ENCODE measurements at places on chromosomes 6 and 20.

- DNase-seq: peak; percentile 10
Observed at GRCh38 chr6:88538840-88539239, 372.7 kb upstream of the CNR1 start.

DNA sequence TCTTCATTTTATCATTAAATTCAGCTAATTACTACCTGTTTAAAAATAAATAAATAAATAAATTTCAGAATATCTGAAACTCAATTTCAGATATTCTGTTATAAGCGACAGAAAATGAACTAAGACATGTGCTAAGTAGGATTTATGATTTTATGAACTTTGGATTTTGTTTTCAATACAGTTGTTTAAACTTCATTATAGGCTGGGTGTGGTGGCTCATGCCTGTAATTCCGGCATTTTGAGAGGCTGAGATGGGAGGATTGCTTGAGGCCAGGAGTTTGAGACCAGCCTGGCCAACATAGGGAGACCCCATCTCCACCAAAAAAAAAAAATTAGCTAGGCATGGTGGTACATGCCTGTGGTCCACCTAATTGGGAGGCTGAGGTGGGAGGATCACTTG lies 36.0 kb downstream of the AFG1L start:
- no peak for DNase-seq

- no peak for DNase-seq
Observed at GRCh38 chr6:63804381-63804956, 168.9 kb downstream of the PHF3 start.

DNA sequence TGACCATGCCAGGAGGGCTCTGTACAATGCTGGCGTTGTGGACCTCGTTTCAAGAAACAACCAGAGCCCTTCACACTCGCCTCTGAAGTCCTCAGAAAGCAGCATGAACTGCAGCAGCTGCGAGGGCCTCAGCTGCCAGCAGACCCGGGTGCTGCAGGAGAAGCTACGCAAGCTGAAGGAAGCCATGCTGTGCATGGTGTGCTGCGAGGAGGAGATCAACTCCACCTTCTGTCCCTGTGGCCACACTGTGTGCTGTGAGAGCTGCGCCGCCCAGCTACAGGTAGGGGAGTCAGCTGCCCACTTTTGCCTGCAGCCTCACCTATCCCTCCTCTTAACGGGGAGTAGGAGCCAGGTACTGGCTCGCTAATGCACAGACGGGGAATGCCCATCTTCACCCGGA lies 16.2 kb downstream of the MYLIP start:
- no peak for DNase-seq

GRCh38 chr6:43481075-43481474 lies 3.7 kb downstream of the TJAP1 start:
- no peak for DNase-seq

DNA sequence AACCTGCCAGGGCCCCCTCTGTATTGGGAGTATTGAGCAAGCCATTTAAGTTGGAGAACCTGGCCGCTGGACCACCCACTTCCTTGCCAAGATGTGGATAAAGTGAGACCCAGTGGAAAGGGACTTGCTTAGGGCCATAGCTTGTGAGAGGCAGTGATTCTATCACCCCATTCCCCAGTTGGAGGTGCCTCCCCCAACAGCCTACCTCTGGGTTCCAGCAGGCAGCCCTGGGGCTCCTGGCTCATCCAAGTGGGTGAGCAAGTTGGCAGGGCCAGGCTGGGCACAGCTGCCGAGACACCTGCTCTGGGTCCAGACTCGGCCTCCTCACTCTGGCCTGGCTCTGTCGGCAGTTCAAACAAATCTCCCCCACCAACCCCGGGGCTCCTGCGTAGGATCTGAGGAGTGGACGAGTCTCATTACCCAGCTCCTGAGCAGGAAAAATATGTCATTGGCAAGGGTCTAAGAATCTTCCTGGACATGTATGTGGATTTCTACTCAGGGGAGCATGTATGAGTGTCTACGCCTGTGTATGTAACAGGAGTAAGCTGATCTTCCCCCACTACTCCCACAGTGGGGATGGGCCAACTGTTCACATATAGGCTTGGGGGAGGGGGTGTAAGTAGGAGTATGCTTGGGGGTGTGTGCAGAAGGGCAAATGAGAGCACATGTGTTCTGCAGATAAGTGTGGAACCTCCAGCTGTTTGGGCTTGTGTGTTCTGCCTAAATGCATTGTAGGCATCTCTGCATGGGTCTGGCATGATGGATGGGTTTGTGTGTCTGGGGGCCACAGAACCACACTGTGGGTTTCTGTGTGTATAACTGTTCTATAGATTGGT lies 1.9 kb downstream of the ID1 start:
- peak; percentile 90 for DNase-seq

GRCh38 chr6:53746442-53747103 lies 48.2 kb upstream of the LRRC1 start:
- no peak for DNase-seq

DNA sequence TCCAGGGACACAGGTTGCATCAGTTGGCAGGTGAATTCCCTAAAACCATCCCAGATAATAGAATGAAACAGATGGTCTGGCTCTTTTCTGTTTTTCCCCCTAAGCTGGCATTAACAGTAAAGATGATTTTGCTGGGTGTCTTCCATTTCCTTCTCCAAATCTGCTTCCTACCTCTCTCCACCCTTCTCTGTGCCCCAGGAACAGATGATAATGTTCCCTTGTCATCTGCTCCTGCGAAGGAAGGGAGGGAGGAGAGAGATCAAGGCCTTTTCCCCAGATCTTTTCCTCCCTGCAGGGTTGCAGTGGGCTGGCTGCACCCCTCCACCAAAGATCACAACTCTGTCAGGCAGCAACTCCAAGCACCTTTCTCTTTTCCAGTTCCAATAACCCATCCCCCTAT lies 156.5 kb upstream of the PRDM1 start:
- DNase-seq: no peak

- DNase-seq: peak; percentile 85
Observed at GRCh38 chr20:63178889-63179686, 36.8 kb downstream of the YTHDF1 start.

Measured in endodermal cell (in vitro differentiated cells).